CD8-positive, alpha-beta memory T cell (primary cell): ENCODE measurements at places on chromosomes 3 and 15. TPM values are rescaled to one million over a fixed set of nuclear protein-coding genes. Genes with fewer than 3 reads are reported as not detected.

GRCh38 chr3:80307844-80308243, 540.0 kb upstream of the ROBO1 start:
- no peaks in the 10 kb centered on the region for H3K27me3 ChIP-seq
- no peak for DNase-seq
- H3K36me3 ChIP-seq: no peaks in the 10 kb centered on the region
- no peaks in the 10 kb centered on the region for H3K4me1 ChIP-seq

GRCh38 chr15:62886431-62887071, 156.0 kb upstream of the TPM1 start:
- DNase-seq: no peak
- no peak overlapping the region for H3K27ac ChIP-seq
- H3K36me3 ChIP-seq: no peaks in the 10 kb centered on the region
- no peak overlapping the region for H3K4me3 ChIP-seq

PTPN23 gene
- total RNA-seq: 30.5 TPM

- H3K27ac ChIP-seq: no peak overlapping the region
- H3K4me3 ChIP-seq: no peak overlapping the region
- no peaks in the 10 kb centered on the region for H3K36me3 ChIP-seq
- H3K27me3 ChIP-seq: no peaks in the 10 kb centered on the region
- H3K4me1 ChIP-seq: no peaks in the 10 kb centered on the region
These were observed 59.0 kb downstream of the TMEM266 start for GRCh38 chr15:76118767-76119166.

ABI3BP gene
- total RNA-seq: not detected

GRCh38 chr3:102240720-102241119, 194.1 kb upstream of the ZPLD1 start:
- H3K36me3 ChIP-seq: no peaks in the 10 kb centered on the region
- no peak overlapping the region for H3K4me3 ChIP-seq
- no peaks in the 10 kb centered on the region for H3K27me3 ChIP-seq

GRCh38 chr3:191260431-191261303, 61.6 kb downstream of the OSTN start:
- H3K27me3 ChIP-seq: no peaks in the 10 kb centered on the region
- no peaks in the 10 kb centered on the region for H3K36me3 ChIP-seq
- H3K4me1 ChIP-seq: no peaks in the 10 kb centered on the region
- H3K4me3 ChIP-seq: no peak overlapping the region
- no peak overlapping the region for H3K27ac ChIP-seq

GRCh38 chr3:73378207-73378606, 246.5 kb downstream of the PDZRN3 start:
- H3K4me3 ChIP-seq: no peak overlapping the region
- no peaks in the 10 kb centered on the region for H3K27me3 ChIP-seq
- H3K27ac ChIP-seq: no peak overlapping the region

DNA sequence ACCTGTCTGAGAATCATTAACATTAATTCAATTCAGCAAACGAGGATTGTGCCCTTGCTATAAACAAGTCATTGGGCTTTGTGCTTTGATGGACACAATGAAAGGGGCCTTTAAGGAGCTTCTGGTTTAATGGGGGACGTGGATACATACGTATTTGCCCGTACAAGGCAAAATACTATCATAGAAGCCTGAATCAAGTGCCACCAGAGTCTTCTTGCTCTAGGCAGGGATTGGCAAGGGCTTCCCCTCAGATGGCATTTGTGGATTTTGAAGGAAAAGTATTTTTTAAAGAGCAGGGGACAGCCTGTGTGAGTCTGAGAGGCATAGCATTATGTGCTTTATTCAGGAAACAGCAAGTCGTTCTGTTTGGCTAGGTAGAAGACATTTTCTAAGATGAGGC, 83.7 kb upstream of the NEDD4 start:
- H3K27me3 ChIP-seq: no peaks in the 10 kb centered on the region
- DNase-seq: no peak
- H3K4me1 ChIP-seq: no peaks in the 10 kb centered on the region

CCDC39 gene
- not detected for total RNA-seq

- H3K36me3 ChIP-seq: no peaks in the 10 kb centered on the region
- H3K27me3 ChIP-seq: no peaks in the 10 kb centered on the region
- no peak overlapping the region for H3K27ac ChIP-seq
- H3K4me1 ChIP-seq: no peaks in the 10 kb centered on the region
- no peak overlapping the region for H3K4me3 ChIP-seq
These were observed 215.7 kb upstream of the CFAP20DC start for GRCh38 chr3:59265566-59265965.

GOLGA6L7 gene
- not detected for total RNA-seq

TARS3 gene
- 10.7 TPM for total RNA-seq

GRCh38 chr3:143478115-143478693, 358.6 kb downstream of the CHST2 start:
- no peak for DNase-seq
- no peak overlapping the region for H3K4me3 ChIP-seq

SELENOT gene
- 162 TPM for total RNA-seq

CSPG5 gene
- total RNA-seq: 0.53 TPM

DNA sequence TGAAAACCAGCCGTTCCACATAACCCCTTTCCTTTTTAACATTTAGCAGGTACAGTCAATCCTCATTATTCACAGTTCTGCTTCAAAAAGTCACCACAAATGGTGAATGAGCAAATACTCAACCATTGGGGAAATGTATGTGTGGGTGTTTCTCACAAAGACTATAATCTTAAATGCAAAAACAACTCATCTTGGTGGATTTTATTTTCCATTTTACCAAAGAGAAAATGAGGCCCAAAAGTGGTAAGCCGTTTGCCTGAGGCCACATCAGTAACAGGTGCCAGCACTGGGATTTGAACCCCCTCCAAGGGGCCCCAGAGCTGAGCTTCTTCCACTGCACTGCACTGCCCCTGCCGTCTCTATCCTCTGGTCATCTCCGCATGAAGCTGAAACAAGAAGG, 208.8 kb downstream of the OSBPL10 start:
- no peak overlapping the region for H3K27ac ChIP-seq
- no peaks in the 10 kb centered on the region for H3K36me3 ChIP-seq

DNA sequence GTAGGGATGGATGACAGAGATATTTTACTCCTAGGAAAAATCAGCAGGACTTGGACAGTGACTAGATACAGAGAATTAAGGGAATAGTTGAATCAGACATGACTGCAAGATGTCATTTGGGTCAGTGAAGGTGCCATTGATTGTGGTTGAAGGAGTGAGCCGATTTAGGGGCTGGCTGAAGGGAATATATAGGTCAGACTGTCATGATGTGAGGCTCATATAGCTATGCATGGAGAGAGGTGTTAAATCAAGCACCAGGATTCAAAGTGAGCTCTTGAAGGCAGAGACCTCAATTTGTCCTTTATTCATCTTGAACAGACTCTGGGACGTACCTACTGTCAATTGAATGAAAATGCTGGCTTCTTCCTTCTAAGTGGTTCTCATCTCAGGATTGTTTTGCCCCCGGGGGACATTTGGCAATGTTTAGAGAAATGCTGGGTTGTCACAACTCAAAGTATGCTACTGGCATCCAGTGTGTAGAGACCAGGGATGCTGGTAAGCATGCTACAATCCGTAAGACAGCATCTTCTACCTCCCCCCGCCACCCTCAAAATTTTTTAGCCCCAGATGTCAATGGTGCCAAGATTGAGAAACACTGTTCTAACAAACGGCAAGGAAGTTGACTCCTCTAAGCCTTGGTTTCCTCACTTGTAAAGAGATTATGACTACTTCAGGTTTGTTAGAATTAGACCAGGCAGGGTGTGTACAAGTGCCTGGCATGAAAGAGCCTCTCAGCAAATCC, 7.8 kb downstream of the ATP2C1 start:
- no peaks in the 10 kb centered on the region for H3K27me3 ChIP-seq
- H3K27ac ChIP-seq: no peak overlapping the region
- H3K4me1 ChIP-seq: peaks cover 31% of the 10 kb centered on the region
- DNase-seq: no peak

SLC28A1 gene
- total RNA-seq: not detected

- no peaks in the 10 kb centered on the region for H3K36me3 ChIP-seq
- no peak overlapping the region for H3K4me3 ChIP-seq
- no peaks in the 10 kb centered on the region for H3K27me3 ChIP-seq
- no peak overlapping the region for H3K27ac ChIP-seq
These were observed 98.1 kb upstream of the STRIT1 start for GRCh38 chr3:155391551-155391958.

DNA sequence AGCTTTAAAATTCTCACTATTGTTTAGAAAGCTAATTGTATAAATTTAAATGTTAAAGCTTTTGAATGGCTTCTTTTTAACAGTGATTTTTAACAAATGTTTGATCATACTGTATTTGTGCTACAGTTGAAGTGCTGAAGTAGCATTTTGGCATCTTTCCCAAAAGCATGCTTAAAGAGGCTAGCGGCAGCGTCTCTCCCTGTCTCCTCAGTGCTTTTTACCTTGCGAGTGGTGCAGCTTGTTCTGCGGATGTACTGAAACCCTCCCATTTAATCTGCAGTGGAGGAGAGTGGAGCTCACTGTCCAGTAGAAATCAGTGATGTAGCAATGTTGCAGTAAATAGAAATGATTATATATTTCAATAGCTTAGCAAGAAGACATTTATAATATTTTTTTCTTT, 43.7 kb downstream of the LRRC49 start:
- no peaks in the 10 kb centered on the region for H3K27me3 ChIP-seq
- no peak overlapping the region for H3K4me3 ChIP-seq
- no peaks in the 10 kb centered on the region for H3K4me1 ChIP-seq

GRCh38 chr3:127218454-127218922, 25.6 kb downstream of the PRR23E start:
- H3K27ac ChIP-seq: no peak overlapping the region
- no peaks in the 10 kb centered on the region for H3K4me1 ChIP-seq

DNA sequence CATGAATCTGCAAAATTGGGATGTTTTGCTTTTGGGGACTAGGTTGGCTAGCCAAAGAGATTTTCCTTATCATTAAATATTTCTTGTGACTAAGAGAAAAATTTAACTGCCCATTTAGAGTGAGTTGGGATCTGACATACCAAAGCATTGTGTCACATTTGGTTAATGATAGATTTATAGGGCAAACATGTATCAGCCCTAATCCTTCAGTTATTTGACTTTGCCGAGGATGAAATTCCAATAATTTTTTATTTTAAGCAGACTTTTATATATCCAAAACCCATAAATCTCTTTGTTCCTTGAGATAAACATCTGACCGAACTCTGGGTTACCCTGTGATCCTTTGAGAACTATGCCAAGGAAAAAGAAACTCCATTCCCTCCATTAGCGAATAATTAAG, 218.9 kb downstream of the CDIN1 start:
- H3K36me3 ChIP-seq: no peaks in the 10 kb centered on the region
- no peaks in the 10 kb centered on the region for H3K4me1 ChIP-seq
- no peak overlapping the region for H3K27ac ChIP-seq
- DNase-seq: no peak
- H3K4me3 ChIP-seq: no peak overlapping the region

WDR6 gene
- 167 TPM for total RNA-seq

GRCh38 chr3:147919496-147919895, 510.3 kb downstream of the ZIC1 start:
- no peak for DNase-seq
- no peak overlapping the region for H3K4me3 ChIP-seq
- H3K4me1 ChIP-seq: no peaks in the 10 kb centered on the region

- DNase-seq: no peak
- H3K27me3 ChIP-seq: no peaks in the 10 kb centered on the region
- no peak overlapping the region for H3K27ac ChIP-seq
- H3K4me1 ChIP-seq: peaks cover 17% of the 10 kb centered on the region
These were observed 25.4 kb upstream of the EDEM1 start for GRCh38 chr3:5162102-5162501.

DNA sequence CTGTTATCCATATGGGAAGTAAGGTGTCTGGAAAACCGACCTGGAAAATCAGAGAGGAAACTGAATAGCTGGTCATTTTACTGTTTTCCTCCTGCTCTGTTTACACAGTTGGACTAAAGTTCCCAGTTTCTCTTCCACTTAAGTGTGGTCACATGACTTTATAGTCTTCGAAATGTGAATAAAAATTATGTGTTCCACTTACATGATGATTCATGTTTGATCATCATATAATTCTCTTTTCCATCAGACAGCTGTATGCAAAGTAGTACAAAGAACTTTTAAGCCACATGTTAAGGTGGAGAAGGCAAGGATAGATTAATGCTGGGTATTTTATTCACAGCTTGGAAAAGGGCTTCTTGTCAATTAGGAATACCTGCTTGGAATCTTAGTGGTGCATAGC, 525.5 kb upstream of the BCHE start:
- no peak for DNase-seq
- no peaks in the 10 kb centered on the region for H3K4me1 ChIP-seq
- H3K36me3 ChIP-seq: no peaks in the 10 kb centered on the region
- no peaks in the 10 kb centered on the region for H3K27me3 ChIP-seq
- H3K4me3 ChIP-seq: no peak overlapping the region

GRCh38 chr3:44890258-44890657, 15.8 kb downstream of the TGM4 start:
- H3K27ac ChIP-seq: no peak overlapping the region
- DNase-seq: no peak

DNA sequence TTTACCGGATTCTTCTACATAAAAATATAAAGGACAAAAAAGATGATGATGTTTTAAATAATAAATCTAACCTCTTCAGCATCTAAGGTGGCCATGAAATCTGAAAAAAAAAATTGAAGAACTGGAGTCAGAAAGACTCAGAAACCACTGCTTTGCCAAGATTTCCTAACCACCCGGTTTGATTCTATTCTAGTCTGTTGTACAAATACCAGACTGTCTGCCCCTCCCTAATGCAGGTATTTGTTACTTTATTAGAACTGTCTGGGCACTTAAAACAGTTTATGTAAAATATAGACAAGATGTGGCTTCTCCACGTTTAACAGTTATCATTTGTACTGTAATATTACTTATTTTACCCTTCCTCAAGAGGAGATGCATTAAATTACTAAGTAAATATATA, 48.8 kb downstream of the UACA start:
- H3K27ac ChIP-seq: no peak overlapping the region
- no peaks in the 10 kb centered on the region for H3K36me3 ChIP-seq
- no peak for DNase-seq
- H3K27me3 ChIP-seq: no peaks in the 10 kb centered on the region
- H3K4me1 ChIP-seq: no peaks in the 10 kb centered on the region

DNA sequence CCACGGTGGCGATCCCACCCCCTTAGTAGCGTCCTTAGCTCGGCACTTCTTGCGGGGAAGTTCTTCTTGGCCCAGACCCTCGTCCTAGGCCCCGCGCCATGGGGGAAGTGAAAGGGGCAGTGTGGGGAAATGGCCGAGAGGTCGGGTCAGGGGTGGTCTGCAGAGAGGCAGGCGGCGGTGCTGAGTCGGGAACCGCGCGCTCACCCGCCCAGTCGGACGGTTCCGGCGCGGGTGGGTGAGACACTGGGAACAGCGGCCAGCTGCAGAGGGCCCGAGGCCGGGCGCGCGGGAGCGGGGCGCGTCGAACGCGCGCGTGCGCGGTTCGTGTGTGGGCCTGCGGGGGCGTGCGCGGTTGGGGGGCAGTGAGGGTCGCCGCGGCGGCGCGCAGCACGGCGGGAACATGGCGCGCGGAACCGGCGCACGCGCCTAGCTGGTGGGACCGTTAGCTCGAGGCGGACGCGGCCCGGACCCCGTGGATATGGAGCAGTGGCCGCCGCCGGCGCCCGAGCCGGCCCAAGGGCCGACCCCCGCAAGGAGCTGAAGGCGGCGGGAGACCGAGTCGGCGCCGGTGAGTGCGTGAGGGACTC, 246.9 kb downstream of the GOLGA6L6 start:
- H3K36me3 ChIP-seq: no peaks in the 10 kb centered on the region
- no peaks in the 10 kb centered on the region for H3K4me1 ChIP-seq
- DNase-seq: no peak
- H3K27me3 ChIP-seq: no peaks in the 10 kb centered on the region
- H3K4me3 ChIP-seq: no peak overlapping the region

SIDT1 gene
- total RNA-seq: 14.8 TPM

ALPK3 gene
- total RNA-seq: 0.07 TPM

SMAD6 gene
- total RNA-seq: 0.26 TPM
